SW 1271 (cell line): ENCODE measurements at places on chromosomes 13 and 19.
A peak's percentile ranks its signal among the peaks of the same experiment; 100 is the strongest.

GRCh38 chr13:111066544-111066943, 48.6 kb upstream of the ARHGEF7 start:
- no peak for DNase-seq

- DNase-seq: no peak
Measured at GRCh38 chr19:39307046-39307821, 11.0 kb downstream of the IFNL1 start.

DNA sequence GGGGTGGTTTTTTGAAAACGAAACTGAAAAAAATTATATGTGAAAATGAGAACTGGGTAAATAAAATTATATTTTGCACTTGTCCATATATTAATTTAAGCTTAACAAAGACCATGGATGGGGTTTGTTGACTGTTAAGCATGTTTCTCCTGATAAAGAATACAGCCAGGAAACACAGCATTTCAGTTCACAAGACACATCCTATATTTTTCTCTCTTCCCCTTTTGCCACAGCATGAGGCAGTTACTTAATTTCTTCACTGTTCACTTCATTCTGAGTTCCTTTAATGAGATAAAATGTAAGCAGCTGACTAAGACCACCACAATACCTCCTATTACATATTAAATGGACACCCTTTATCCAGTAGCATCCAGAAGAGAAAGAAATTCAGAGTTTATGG, 64.0 kb downstream of the RXFP2 start:
- no peak for DNase-seq

DNA sequence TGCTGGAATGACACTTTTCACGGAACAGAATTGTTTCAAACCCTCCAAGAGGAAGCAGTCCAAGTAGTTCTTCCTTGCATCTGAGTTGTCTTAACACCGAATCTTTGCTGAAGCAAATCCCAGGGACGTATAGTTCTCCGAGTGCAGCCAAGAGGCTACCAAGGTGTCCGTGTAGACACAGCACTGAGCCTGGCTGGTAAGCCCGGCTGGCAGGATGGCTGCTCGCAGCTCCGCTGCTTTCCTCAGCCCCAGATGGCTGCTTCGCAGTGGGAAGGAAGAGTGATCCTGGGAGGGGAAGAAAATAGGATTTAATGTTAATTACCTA, 105.0 kb downstream of the SLC7A1 start:
- DNase-seq: no peak

DNA sequence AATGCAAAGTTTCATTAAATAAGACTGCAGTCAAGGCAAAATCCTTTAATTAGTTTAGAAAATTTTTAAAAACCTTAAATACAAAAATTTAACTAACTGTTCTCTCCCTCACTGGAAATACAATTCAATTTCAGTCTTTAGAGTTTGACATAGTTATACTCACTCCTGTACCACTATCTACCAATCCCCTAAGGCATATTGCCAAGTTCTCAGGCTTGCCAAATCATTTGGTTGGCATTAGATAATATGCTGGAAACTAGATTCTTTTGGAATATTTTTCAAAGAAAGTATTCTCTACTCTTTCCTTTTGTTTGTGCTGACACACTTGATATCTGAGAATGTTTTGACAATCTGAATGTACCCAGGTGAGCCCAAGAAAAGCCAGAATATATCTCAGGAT, 77.2 kb downstream of the TSC22D1 start:
- DNase-seq: no peak

DNA sequence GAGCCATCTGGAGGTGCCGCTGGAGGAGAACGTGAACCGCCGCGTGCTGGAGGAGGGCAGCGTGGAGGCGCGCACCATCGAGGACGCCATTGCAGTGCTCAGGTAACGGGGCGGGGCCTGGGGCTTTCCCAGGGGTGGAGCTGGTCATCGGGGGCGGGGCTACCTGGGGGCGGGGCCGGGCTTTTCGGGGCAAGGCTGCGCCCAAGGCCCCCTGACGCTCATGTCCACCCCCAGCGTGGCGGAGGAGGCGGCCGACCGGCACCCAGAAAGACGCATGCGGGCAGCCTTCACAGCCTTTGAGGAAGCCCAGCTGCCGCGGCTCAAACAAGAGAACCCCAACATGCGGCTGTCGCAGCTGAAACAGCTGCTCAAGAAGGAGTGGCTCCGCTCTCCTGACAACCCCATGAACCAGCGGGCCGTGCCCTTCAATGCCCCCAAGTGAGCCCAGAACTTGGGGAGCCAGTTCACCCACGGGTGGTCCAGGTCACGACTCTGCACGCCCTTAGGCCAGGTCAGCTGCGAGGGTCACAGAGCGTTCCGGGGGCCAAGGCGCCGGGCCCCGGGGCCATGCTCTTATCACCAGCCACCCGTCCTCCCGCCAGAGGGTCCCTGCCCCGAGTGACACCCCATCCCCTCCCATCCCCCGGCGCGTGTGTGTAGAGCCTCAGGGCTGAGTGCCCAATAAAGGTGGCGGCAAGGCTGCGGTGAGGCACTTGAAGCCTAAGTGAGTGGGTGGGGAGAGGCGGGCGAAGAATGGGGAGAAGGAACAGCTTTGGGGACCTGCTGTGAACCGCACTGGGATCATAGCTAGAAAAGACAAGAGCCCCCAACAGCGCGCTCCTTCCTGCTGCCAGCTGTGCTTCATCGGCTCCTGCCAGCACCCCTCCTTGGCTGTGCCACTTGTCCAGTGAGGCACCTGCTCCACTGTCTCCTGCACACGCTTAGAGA, 10.7 kb downstream of the CCDC124 start:
- DNase-seq: no peak

- no peak for DNase-seq
Measured at GRCh38 chr13:43924549-43925245, 45.0 kb downstream of the LACC1 start.

DNA sequence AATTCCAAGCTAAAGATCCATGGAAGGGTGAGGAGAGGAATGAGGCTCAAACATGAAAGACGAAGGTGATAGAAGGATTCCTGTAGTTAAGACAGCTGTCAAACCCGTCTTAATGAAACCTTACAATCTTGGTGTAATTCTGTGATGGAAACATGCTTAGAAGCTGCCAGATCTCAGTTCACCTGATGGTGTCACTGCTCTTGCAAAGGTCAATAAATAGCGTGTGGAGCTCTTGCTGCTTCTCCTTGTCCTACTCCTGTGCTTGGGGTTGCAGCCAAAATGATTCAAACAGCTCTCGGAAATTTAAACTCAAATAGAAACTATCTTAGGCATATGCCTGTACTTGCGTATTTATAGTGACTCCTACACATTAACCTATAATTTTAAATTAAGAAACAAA, 1705.0 kb downstream of the OLFM4 start:
- peak; percentile 5 for DNase-seq

DNA sequence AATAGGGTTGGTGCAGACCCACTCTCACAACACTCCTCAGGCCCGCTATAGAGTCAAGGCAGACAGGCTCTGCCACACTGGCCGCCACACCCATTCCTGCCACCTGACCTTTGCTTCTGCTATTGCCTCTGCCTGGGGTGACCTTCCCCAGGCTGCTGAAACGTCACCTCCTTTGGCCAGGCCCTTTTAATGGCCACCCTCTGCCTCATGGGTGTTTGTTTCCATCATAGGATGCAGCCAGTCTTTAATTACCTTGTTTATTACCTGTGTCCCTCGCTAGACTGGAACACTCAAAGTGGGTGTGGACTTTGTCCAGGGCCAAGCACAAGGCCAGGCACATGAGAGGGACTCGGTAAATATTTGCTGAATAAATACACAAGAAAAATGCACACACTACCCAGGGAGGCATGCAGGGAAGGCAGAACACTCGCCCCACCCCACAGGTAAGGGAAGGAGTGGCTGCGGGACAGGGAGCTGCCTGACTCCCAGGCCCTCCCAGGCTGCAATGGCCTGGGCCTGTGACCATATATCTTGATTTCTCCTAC, 3.2 kb downstream of the LSM4 start:
- DNase-seq: no peak

DNA sequence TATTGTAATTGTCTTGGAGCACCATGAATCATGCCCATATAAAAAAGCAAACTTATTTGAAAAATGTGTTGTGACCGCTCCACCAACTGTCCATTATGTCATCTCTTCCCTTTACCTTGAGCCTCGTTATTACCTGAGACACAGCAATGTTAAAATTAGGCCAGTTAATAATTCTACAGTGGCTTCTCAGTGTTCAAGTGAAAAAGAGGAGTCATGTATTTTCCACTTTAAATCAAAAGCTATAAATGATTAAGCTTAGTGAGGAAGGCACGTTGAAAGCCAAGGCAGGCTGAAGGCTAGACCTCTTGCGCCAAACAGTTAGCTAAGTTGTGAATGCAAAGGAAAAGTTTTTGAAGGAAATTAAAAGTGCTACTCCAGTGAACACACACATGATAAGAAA, 210.5 kb downstream of the GPC6 start:
- no peak for DNase-seq

DNA sequence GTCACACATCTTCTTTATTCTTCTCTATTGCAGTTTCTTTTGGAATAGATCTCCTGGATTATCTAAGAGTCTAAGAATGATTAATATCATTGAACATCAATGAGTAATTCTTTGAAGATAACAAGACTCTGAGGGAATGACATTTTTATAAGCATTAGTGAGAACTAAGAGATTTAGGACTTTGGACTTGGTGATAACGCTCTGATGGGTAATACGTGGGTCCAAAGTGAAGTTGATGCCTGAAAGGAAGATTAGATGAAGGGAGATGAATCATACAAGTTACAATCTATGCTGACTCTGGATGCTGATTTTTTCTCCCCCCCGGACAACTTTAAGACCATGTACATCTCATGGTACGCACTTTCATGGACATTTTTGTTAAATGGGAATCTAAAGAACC, 364.5 kb downstream of the GPC5 start:
- DNase-seq: no peak

DNA sequence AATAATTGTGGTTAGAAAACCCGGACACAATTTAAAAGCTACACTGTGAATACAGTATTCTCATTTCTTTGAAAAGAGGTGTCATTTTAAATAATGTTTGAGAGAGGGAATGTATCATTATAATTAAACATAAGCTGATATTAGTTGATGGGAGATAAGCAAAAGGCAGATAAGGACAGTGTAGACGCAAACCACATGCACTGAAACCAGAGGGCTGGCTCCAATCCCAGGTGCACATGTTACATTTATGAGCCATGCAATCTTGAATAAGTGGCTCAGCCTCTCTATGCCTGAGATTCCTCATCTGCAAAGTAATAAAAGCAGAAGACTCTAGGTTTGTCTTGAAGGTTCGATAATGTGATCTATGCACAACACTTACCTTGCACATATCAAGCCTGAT, 238.7 kb downstream of the EFNB2 start:
- DNase-seq: no peak

- DNase-seq: no peak
Measured at GRCh38 chr19:48925240-48925843, 8.2 kb upstream of the DHDH start.

- DNase-seq: peak; percentile 89
Measured at GRCh38 chr19:10580979-10581631, 6.0 kb downstream of the AP1M2 start.

DNA sequence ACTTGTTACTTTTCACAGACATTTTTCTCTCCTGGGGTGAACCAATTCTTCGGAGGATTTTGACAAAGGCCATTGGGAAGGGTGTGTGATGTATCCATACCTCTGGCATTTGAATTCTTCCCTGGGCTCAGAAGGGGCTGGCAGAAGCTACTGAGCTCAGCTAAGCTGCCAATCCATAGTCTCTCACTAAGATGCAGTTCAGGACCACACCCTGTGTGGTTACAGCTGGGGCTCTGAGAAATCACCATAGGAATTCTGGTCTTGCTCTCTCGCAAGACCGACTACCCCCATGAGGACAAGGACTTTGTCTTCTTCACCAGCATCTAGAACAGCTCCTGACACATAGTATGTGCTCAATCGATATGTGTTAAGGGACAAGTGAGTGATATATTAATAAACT, 6.0 kb downstream of the C13orf42 start:
- DNase-seq: no peak

DNA sequence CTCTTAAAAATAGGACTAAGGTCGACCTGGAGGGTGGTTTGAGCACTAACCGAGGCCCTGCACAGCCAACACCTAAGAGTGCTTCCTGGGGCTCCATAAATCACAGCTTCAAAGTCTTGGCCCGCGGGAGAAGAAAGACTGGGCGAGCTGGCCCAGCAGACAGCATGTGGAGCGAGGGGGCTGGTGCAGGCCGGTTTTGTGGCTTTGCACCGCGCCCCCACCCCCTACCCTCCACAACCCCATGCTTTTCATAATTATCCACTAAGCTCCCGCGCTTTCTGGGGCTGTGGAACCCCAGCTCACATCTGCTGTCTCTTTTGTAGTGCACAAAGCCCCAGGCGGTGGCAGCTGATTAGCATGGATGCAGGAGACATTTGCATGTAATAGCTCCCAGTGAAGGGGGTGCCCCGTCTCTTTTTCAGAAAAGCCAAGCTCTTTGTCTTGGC, 17.1 kb downstream of the CARM1 start:
- DNase-seq: no peak

- no peak for DNase-seq
Measured at GRCh38 chr13:110470272-110471009, 91.1 kb downstream of the RAB20 start.

DNA sequence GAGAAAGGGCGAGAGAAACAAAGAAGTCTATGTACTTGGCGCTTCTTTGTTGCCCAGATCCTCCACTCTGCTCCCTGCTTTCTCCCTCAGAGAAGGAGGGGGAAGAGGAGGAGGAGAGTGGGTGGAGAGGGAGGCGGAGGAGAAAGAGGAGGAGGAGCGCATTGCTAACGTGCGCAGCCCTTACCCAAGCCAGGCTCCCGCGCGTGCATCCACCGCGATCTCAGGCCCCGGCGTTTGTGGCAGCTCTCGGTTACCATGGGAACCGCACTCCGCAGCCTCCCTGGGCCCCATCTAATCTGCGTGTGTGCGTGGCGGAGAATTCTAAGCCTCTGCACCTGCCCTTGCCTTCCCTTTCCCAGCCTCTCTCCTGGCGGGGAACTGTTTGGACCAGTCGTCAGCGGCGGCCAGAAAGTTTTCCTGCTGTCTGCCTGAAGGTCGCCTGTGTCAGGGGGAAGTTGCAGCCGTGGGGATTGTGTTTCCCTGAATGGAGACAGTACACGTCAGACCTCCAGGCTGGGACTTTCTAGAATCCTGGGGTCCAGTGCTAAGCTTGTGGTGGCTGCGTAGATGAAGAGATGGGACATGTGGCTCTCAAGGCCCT, at the start of gene ERICH6B:
Gene ERICH6B (minus strand): TSS at position 239 of the 601 bp plus-strand sequence. CDS start 18,734 bp downstream, outside the sequence.
- no peak for DNase-seq

DNA sequence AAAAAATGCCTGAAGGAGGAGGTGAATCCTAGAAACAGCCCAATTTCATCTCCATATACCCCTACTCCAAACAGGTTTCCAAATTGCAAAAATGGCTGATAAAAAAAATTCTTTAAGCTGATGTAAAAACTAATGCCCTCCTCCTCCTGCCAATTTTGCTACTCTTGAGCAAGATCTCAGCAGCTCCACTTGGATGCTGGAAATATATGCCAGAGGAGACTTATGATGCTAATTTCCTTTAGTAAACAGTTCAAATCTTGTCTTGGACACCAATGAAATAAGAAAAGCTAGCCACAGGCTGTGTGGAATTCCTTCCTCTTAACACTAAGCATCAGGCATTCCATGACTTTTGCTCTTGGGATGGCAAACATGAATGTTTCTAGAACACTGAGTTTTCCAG, 67.5 kb downstream of the INSR start:
- no peak for DNase-seq
